ENCODE measurements at places on chromosomes 5 and 9.

GRCh38 chr9:121277518-121278295 is 9.7 kb downstream of the GSN start:
- DNase-seq = no peak

DNA sequence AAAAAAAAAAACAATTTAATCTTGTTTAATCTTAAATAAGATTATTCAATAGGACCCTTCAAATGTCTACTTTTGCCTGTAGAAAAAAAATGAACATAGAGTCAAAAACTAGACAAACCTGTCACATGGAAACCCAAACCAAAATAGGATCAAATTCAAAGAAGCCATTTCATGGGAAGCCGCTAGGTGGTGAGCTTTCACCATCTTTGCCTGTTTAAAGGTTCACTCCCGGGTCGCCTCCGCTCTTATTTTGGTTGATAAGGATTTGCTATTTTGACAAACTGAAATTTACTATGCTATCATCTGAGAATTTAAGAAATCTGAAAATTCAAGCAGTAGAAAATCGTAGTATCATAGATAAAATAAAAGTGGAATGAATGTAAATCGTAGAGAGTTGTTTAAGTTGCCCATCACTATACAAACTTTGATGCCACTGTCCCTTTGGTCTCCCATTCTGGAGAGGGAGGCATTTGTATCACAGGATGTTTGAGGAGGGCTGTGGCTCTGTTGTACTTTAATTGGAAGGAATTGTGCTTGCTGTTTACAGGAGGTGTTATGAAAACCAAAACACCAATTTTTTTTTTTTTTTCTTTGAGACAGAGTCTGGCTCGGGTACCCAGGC is 43.5 kb upstream of the DNAH5 start:
- no peak for DNase-seq

- DNase-seq = no peak
These were observed 18.8 kb downstream of the HBEGF start for GRCh38 chr5:140327589-140327988.

- DNase-seq = no peak
These were observed 18.4 kb downstream of the LSM11 start for GRCh38 chr5:157761690-157762621.

DNA sequence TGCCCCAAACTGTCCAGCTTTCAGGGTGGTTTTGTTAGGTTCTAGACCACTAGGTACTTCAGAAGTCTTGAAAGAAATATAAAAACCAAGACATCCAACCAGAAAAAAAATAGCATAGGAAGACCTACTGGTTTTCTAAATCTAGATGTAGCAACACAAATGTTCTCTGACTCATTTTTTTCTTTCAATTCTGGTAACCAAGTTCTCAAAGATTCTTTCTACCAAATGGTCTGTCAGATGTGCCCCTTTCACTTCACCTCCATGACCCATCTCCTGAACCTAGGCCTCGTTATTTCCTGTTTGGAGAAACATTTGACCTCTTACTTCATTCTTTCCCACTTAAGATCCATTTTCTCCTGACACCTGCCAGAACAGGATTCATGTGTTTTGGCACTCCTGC is 355.3 kb downstream of the KIAA0825 start:
- DNase-seq = no peak

DNA sequence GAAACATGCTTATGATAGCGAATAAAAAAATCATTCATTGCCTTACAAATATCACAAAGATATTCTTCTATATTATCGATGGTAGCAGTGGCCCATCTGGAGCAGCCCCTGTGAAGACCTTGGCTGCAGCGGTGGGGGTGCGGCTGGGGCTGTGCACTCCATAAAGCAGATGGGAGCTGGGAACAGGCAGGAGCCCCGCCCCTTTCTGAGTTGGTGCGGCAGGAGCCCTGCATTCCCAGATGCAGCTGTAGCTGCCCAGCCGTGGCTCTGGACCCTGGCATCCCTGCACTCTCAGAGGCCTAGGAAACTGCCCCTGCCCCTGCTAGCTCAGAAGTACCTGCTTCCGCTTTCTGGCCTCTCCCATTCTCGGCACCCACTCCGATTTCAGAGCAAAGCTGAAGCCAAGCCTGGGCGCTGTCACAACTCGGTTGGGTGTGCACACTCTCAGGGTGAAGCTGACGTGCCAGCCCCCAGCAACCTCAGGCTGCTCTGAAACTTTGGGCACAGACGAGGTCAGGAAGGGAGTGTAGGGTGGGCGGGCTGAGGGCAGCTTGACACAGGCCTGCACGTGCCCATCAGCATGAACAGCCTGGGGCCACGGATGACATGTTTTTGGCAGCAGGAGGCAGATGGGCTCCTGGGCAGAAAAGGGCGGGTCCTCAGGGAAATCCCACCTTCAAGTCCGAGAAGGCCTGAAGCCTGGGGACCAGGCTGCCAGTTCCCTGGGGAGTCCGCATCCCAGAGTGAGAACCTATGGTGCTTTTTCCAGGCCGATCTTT is 1440.8 kb upstream of the ACO1 start:
- no peak for DNase-seq

DNA sequence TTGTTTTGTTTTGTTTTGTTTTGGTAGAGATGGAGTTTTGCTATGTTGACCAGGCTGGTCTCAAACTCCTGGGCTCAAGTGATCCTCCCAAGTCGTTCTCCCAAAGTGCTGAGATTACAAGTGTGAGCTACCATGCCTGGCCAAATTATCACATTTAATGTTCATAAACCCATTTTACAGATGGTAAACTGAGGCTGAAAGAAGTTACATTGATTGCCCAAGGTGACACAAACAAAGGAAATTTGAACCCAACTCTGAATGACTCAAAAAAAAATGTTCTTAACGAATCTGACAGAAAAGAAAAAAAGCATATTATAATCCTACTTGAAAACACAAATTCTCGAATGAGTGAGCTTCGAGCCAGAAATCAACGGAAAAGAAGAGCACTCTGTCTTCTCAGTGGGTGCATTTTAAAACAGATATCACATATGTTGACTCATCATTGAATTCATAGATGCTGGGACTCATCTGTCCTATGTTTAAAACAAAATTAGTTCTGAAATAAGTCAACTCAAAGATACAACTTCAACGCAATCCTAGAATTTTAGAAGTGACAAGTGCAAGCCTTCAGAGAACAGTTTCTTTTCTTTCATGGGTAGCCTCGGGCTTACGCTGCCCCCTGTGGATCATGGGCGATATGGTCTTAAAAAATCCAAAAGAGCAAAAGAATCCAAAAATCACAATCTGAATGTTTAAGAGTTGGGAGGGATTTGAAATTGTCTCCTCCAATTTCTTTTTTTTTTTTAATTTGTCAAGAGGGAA is 28.4 kb downstream of the TIMD4 start:
- peak; percentile 26 for DNase-seq

DNA sequence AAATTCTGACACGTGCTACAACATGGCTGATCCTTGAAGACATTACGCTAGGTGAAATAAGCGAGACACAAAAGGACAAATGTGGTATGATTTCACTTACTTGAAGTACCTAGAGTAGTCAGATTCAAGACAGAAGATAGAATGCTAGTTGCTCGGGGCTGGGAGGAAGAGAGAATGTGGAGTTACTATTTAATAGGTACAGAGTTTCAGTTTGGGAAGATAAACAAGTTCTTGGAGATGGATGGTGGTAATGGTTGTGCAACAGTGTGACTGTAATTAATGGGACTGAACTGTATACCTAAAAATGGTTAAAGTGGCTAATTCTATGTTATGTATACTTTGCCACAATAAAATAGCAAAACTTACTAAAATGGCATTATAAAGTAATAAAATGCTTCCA is 34.4 kb downstream of the PAM start:
- DNase-seq = no peak

DNA sequence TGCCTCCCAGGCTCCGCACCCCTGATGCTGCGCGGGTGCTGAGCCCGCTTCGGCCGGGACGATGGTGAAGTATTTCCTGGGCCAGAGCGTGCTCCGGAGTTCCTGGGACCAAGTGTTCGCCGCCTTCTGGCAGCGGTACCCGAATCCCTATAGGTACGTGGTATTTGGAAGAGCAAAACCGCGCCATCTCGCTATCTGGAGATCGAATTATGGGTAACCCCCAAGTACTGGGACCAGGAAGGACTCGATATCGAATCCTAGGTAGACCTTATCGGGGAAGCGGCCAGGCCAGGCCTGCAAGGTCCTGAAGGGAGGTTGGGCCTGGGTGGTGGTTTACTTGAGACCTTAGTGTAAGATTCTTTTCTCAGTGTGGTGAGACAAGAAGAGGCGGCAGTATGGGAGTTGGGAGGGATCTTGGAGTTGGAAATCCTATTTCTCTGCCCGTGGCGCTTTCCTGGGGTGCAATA is 359 bp downstream of the PRELID1 start:
- no peak for DNase-seq

- DNase-seq = no peak
These were observed 7.6 kb downstream of the SLC6A18 start for GRCh38 chr5:1232780-1233179.

GRCh38 chr5:171428809-171429542 is 9.5 kb downstream of the FGF18 start:
- no peak for DNase-seq

DNA sequence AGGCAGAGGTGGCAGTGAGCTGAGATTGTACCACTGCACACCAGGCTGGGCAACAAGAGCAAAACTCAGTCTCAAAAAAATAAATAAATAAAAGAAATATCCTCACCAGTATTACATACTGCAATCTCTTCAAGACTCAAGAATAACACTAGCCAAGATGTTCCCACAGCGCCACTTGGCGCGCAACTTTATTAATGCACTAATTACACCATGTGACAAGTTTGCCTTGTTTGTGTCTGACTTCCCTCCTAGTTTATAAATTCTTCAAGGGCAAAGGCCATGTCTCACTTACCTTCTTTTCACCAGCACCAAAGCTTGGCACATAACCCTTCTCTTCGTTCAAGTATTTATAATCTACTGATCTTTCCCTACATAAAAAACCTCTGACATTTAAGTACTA is 4.8 kb downstream of the SKP1 start:
- DNase-seq = no peak

DNA sequence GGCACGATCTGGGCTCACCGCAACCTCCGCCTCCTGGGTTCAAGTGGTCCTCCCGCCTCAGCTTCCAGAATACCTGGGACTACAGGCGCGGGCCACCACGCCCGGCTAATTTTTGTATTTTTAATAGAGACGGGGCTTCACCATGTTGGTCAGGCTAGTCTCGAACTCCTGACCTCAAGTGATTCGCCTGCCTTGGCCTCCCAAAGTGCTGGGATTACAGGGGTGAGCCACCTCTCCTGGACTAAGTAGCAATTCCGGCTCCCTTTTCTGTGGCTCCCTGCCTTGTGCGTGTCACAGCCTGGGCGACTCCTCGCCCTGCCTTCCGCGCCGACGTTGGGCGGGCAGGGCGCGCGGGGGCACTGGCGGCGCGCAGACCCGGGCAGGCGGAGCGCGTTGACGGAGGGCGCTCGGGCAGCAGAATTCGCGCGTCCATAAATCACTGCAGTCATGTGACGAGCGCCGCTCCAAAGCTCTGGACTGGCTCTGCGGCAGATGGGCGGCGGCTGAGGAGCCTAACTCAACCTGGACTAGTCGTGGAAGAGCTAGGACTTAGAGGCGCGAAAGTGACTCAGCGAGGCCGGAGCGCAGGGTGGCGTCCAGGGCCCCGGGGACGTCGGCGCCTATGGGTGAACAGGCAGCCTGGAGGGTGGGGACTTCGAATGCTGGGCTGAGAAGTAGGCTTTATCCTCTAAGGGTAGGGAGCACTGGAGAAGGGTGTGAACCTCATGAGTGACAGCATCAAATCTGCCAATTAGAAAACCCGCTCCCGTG is 1.4 kb upstream of the CIZ1 start:
- DNase-seq = no peak

- DNase-seq = no peak
These were observed 115.6 kb downstream of the WDR70 start for GRCh38 chr5:37494756-37495155.

DNA sequence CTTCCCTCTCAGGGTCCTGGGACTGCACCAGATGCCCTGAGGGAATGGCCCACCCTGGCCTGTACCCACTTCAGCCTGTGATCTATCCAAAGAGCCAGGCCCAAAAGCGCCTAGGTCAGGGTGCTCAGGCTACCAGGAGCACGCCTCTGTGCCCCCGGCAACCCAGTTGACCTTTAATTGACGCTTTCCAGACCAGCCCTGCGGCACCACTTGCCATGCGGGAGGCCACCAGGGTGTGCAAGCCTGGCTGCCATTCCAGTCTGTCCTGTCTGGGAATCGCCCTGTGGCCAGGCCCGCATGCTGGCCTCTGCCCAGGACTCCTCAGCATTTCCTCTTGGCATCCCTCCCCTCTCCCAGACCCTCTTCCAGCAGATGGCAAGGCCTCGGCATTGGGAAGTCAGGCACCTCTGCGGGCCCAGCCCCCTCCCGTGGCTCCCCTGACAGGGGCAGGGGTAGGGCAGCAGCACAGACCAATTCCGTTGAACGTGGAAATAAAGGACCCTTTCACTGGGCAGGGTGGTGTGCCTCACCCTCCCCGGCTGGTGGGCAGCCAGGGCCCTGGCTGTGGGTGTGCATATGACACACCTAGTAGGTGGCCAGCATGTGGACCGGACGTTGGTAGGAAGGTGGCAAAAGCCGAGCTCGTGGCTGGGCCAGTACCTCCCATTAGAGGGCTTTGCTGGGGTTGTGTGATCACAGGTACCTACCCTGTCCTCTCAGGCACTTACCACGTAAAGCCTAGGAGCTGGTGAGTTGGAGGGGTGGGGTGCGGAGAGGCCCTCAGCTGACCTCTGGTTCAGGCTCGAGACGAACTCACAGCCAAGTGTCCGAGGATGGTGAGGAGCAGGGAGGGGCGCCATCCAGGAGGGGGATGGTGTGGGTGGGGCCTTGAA is 3.5 kb upstream of the AIF1L start:
- DNase-seq = no peak

GRCh38 chr5:128338649-128339048 is 199.4 kb downstream of the FBN2 start:
- no peak for DNase-seq

DNA sequence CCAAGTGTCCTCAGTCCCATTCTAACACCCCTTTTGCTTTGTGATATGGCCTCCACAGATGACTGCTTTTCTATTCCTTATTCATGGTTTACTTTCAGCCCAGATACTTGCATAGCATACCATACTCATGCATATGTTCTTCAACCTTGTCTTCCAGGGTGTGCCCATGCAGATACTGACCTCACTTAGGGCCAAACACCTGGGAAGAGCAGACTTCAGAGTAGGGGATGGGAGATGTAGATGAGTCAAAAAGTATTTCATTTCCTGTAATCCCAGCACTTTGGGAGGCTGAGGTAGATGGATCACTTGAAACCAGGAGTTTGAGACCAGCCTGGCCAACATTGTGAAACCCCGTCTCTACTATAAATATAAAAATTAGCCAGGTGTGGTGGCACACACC is 58.3 kb downstream of the NRG2 start:
- no peak for DNase-seq

- DNase-seq = no peak
These were observed 14.3 kb downstream of the GAPT start for GRCh38 chr5:58505502-58505901.

- no peak for DNase-seq
These were observed 189.9 kb upstream of the VCAN start for GRCh38 chr5:83281658-83282057.

- DNase-seq = no peak
These were observed 23.1 kb upstream of the SLC9A3 start for GRCh38 chr5:547086-547924.
